ENCODE measurements at places on chromosomes 1 and 21.

- DNase-seq: no peak
Measured at GRCh38 chr1:22457836-22458235, 6.2 kb downstream of the ZBTB40 start.

DNA sequence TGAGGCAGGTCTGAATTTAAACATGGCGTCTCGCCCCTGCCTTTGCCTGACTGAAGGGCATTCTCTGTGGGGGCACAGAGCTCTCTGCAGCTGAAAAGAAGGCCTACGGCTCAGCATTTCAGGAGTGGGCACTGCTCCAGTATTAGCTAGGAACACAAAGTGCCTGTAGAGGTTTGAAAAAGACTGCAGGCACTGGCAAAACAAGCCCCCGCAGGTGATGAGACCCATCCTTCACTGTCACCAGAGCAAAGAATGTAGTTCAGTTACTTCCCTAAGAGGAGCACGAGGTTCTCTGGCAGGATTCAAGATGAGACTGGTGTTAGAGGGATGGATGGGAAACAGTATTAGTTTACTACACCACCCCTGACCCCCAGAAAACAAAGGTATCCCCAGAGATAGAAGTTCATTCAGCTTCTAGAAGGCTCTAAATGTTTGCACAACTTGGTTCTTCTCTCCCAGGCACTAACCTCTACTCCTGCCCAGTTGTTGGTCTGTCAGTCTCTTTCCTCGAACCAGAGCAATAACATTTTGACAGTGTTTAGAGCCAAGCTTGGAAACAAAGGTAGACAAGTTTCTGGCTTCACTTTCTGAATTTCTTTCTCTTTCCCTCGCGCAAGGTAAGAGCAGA is 101.9 kb upstream of the KCNE2 start:
- DNase-seq: no peak

GRCh38 chr1:213820362-213821149 is 167.2 kb upstream of the PROX1 start:
- no peak for DNase-seq

DNA sequence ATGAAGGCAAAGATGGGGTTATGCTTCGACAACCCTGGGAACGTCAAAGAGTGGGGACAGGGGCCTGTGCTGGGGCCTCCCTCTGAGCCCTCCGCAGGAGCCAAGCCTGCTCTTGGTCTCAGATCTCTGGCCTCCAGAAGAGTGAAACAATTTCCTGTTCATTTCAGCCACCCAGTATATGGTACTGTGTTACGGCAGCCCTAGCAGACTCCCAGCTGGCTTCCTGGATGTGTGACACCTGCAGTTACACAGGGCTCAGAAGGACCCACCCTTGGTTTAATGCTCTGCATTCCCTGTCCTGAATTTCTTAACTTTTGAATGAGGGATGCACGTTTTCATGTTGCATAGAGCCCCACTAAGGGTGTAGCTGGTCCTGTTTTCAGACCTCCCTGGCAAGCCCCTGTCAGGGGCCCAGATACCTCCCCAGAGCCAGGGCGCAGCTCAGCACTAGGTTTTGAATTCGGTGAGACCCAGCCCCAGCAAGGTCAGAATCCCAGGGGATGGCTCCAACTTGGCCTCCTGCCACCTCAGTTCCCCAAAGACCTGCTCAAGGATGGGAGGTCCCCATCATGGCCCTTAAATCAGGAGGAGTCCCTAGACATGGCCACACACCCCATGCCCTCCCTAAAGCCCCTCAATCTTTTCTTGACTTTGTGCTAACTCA is 79.0 kb upstream of the IFFO2 start:
- DNase-seq: no peak

DNA sequence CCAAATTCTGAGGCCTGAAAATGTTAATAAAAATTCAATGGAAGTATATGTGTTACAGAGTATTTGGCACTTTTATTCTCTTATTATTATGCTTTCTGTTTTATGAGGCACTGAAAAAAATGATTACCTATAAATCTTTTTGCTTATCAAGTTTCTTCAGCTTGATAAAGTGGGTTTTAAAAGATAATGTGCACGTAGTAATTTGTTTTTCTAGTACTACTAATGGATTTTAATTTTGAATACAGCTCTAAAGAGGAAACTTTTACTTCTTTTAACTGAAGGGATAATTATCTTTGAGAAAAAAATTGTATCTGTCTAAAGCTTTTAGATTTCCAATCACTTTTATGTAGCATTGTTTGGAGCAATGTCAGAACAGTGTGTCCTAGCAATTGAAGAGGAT is 211.4 kb upstream of the L1TD1 start:
- no peak for DNase-seq

DNA sequence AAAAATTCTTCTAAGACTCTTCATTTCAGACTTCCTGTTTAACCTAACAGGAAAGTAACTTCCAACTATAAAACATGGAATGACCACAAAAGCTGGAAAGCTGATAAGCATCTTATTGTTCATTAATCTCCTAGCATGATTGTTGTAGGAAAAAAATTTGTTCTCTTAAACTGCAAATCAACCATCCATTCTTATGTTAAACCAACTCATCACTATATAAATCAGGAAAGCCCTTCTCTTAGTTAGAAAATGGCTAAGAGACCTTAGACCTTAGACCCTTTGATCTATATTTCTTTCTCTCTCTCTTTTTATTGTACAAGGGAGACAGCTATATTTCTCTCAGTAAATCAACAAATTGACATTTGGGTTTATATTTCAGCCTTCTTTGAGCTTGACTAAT is 101.4 kb downstream of the UBE2U start:
- no peak for DNase-seq

Data from astrocyte of the cerebellum (primary cell).